ENCODE measurements at places on chromosomes 5 and 9. TPM values are rescaled to one million over a fixed set of nuclear protein-coding genes. Genes with fewer than 3 reads are reported as not detected.
A peak's percentile ranks its signal among the peaks of the same experiment; 100 is the strongest.

- DNase-seq, result no peak
These were observed 239.7 kb downstream of the PIK3R1 start for GRCh38 chr5:68455216-68455615.

DNA sequence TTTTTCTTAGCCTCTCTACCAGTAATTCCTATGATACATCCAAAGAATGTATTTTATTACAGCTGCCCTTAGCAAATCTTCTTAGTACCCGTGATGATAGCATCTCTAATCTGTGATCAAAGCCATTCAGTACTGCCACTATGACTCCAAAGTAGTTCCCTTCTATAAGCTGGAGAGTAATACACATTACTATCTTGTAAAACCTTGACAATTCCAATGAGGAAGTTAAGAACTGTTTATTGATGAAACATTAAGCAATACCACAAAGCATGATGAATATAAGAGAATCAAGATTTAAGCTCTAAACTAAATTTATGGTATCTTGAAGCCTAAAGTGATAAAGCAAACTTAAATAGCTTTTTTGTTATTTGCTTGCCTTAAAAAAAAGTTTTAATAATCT lies 86.1 kb downstream of the SMIM23 start:
- DNase-seq, result no peak

- DNase-seq, result no peak
These were observed 198.9 kb downstream of the CYLC2 start for GRCh38 chr9:103193992-103194391.

- peak; percentile 59 for DNase-seq
These were observed at the start of gene SYNPO for GRCh38 chr5:150640311-150641005. Gene SYNPO, plus strand, starts transcription at chr5:150640660. Its CDS starts 7,616 bp downstream, at chr5:150648276.

GRCh38 chr9:127064335-127064734 lies 58.1 kb downstream of the ANGPTL2 start:
- no peak for DNase-seq

DNA sequence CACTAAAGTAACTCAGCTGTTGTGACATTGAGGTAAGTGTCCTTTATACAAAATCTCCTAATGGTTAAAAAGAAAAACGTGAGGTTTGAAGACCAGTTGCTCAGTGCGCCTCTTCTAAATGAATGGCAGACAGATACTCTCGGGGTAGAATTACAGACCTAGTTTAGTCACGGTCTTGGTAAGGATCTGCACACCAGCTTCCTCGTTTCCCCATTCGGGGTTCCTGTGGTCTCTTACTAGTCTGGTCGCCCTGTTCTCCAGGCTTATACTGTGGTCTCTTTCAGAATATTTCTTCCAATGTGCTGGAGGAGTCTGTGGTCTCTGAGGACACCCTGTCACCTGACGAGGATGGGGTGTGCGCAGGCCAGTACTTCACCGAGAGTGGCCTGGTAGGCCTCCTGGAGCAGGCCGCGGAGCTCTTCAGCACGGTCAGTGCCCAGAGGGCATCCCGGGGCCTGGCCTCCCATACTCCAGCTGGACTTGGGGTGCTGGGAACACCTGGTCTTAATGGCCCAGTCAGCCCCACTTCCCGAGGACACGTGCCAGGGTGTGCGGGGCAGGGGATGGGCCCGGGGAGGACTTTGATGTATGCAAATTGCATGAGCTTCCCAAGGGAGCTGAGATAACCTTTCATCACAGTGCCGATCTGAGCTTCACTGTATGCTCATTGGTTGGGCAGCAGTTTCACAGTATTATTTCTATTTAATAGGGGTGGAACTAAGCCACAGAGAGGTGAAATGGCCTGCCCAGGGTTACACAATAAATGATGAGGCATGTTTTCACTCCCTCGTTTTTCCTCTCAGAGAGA lies 224.5 kb downstream of the DOCK8 start:
- DNase-seq, result peak; percentile 58

DNA sequence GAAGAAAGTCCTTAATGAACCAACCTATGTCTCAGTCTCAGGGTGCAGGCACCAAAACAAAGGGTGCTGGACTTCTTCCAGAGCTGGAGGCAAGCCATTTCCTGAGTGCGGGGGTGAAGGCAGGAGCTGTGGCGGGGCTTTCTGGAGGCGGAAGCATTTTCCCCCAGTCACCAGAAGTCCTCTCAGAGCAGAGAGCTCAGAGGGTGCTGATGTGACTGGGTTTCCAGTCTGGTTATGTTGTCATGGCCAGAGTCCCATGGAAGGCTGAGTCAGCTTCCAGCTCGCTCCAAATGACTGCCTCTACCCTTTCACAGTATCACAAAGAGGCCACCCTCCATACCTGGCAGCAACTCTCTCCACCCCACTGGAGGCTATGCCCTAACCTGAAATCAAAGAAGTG lies 86.0 kb downstream of the TRPC7 start:
- no peak for DNase-seq

The F2RL1 gene
- 11.9 TPM for total RNA-seq
